ENCODE measurements at places on chromosomes 3 and 15. TPM values are rescaled to one million over a fixed set of nuclear protein-coding genes. Genes with fewer than 3 reads are reported as not detected.

Gene FBN1
- 98.2 TPM for polyA plus RNA-seq

Gene ALS2CL
- 12.4 TPM for polyA plus RNA-seq

DNA sequence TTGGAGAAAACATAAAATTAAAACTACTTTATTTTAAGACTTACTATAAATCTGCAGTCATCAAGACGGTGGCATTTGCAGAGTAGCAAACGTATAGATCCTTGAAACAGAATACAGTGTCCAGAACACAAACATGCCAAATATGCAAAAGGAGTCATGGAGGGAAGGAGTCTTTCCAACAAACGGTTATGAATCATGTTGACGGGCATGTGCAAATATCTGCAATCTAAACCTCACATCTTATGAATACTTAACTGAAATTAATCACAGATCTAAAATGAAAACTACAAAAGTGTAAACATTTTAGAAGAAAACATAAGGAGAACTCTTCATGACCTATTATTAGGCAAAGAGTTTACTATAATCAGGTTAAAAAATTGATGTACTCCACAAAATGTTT is 69.4 kb downstream of the TFRC start:
- DNase-seq: no peak

DNA sequence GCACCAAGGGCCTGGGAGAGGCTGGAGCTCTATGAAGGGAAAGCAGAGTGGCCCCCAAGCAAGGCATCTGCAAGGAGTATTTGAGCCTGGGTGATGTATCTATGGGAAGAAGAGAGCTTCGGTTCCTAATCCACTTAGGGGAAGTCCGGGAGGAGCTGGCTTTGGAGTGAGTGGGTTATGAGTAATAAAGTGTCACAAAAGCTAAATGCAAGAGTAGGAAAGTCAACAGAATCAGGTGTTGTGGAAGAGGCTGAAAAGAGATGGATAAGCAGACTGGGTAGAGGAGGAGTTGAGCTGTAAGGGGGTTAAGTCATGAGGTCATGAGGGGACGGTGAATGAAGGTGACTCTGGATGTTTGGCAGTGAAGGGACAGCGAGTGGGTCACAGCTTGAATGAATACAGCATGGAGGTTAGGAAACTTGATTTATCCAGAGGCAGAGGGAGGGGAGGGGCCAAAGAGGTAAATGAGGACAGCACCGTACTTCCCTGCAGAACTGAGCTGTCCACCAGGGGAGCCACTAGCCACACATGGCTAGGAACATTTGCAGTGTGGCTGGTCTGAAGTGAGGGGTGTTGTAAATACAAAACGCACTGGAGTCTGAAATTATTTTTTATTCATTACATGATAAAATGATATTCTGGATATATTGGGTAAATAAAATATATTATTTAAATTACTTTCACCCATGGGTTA is 83.3 kb downstream of the ADCY5 start:
- no peak for DNase-seq

GRCh38 chr15:63444611-63445010 is 59.8 kb upstream of the USP3 start:
- no peak for DNase-seq

Gene IL20RB
- polyA plus RNA-seq: 0.85 TPM

DNA sequence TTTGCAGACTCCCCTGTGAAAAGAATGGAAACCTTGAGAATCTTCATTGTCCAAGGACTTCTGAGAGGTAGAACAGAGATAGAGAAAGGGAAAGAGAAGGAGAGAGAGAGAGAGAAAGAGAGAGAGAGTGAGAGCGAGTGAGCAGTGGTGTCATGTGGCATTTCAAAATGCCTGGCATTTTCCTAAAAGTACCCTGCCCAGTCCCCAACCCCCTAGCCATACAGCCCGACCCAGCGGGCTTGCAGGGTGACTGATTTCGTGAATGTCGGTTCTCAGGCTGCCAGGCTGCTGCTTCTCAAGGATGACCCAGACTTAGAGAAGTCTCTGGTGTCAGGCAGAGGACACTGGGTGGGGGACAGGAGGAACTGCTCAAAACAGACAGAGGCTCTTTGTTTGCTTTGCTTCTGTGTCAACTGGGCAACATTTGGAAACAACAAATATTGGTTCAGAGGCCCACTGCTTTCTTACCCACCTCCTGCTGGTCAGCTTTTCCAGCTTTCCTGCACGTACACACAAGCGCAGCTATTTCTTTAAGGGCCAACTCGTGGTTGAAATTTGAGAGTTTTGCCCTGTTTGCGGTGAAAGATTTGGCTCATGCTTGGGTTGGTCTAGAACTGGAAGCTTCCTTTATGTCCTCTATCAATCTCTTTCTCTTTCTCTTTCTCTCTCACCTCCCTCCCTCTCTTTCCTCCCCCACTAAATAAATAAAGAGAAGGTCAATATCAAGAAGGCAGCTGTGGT is 3.7 kb upstream of the TF start:
- DNase-seq: no peak

DNA sequence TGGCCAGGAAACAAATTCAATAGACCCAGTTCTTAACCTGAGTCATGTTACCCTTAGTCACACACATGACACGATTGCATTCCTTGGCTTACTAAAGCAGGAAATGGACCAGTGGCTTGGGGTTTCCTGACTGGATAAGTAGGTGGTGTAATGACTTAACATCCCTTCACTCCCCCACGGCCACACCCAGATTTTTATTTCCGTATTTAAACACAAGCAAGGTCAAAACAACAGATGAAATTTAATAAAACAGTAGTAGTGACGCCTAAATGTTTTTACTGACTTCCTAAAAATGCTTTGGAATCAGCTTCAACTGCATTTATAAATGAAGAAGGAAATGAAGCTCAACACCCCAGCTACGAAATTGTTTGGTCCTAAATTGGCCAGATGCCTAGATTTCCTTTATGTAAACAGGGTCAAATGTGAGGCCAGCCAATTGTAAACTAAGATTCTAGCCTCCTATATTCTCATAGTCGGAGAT is 324.3 kb downstream of the CHST2 start:
- peak; percentile 26 for DNase-seq

- peak; percentile 50 for DNase-seq
These were observed 489 bp downstream of the HDGFL3 start for GRCh38 chr15:83207009-83207659.

Gene FEZF2
- polyA plus RNA-seq: not detected

Gene DAZL
- not detected for polyA plus RNA-seq

Gene CLEC3B
- polyA plus RNA-seq: 11.9 TPM

GRCh38 chr15:85726454-85726853 is 68.3 kb downstream of the KLHL25 start:
- DNase-seq: no peak

DNA sequence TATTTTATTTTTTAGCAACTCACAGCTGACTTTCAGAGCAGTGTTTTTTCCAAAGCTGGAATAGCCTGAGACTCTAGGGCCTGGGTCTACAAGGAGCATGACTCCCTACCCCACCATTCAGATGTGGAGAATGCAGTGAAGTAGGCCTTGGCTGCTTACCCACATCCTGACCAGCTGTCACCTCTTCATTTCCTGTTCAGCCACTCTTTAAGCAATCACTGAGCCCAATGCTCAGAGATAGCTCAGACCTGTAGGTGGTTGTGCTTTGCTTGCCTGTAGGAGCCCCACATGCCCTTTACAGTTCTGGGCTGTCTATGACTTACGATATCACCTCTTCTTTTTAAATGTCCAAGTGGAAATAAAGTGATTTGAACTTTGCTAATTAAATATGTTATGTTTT is 148.1 kb downstream of the NEK11 start:
- DNase-seq: no peak

Gene ANKDD1A
- polyA plus RNA-seq: 8.8 TPM

DNA sequence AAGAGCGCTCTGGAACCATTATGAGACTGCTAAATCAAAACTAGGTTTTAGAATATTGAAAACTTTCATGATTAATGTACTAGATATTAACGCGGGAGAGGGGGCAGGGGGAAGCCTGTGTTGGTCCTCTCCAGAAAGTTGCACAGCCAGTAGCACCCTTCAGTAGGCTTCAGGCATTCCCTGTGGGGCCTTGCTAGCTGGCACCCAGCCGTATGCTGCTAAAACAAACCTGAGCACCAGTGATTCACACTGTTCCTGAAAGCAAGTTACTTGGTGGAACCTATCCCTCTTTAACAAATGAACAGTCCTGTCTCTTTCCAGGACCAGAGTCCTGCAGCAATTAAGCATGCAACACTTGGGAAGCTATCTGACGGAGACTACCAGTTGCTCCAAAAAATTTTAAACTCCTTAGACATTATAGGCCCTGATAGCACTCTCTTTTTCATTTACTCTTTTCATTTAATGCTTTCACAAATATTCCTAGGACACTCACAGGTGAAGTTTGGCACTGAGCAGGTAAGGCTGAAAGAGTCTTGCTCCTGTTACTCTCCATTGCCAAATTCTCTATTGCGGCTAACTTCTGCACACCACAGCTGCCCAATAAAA is 1.2 kb upstream of the ATRIP start:
- DNase-seq: no peak

GRCh38 chr3:88132894-88133293 is 16.9 kb upstream of the C3orf38 start:
- no peak for DNase-seq

GRCh38 chr3:147613725-147614124 is 204.6 kb downstream of the ZIC1 start:
- DNase-seq: no peak

- no peak for DNase-seq
These were observed 128.8 kb upstream of the AADACL2 start for GRCh38 chr3:151604891-151605290.

DNA sequence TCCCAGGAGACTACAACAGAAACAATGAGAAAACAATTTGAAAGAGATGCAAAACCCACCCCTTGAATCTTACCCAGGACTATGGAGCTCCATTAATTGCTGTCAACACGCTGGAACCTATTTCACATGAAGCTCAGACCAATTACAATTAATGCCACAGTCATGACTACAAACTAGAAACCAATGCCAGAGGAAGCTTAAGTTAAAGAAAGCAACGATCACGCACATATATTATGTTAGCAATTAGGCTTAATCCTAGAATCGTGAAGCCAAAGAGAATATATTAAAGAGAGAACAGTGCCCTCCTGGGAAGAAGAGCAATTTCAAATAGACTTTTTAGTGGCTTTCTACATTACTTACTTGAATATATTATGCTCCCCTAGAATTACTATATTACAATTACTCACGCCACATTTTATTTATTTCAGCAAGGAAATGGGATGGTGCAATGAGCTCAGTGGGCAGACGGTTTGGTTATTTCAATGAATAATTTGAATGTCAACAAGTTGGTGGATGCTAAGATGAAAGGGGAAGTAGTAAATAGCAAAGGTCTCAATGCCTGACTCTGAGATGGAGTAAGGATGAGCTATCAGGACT is 125.5 kb downstream of the GREM1 start:
- DNase-seq: no peak

Gene EXD1
- 0.07 TPM for polyA plus RNA-seq

Gene NGLY1
- polyA plus RNA-seq: 46.6 TPM

Gene ISG20
- polyA plus RNA-seq: 1.2 TPM

DNA sequence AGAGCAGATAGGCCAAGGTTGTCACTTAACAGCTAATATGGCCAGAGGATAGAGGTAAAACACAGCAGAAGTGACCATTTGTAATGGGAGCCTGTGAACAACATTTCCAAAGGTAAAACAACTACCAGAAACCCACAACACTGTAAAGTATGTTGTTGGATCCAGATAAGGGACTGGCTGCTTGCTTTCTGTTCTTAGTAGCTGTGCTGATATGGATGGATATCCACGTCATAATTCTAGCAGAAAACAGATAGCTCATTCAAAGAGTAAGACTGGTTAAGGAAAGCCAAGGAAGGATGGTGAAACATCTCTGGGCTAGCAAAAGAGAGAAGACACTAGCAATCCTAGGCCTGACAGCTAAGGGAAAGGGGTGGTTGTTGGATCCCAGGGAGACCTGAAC is 36.9 kb upstream of the SPRED1 start:
- no peak for DNase-seq

DNA sequence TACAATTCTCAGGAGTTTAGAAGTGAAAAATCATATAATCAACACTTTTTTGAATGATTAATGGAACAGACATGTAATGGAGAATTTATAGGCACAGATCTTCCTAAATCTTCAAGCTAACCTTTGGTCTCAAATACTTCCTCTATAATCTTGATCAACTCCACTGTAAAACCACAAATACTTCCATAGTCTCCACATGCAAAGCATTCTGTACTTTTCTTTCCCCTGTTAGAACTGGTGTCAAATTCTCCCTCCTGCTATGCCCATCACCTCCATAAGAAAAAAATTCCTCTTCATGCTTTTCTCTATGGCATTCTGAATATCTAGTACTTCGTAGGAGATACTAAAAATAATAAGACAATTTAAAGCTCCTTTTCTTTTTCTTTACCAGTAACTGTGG is 214.3 kb downstream of the ADAMTS9 start:
- DNase-seq: no peak

DNA sequence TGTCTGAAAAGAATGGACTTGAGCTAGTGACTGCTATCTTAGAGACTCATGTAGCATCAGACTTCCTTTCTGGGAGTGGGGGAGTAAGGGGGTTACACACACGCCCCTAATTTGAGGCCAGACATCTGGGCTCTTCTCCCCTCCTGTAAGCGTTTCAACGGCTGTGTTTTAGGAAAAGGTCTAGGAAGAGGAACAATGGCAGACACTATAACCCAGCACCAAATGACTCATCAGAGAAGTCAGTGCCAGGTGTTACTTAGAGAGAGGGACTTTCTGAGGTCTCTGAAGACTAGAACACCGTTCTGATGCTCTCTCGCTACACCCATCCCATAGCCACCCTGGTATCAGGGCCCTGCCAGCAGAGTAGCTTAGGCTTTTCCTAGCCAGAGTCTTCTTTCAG is 65.5 kb downstream of the SSUH2 start:
- no peak for DNase-seq

- no peak for DNase-seq
These were observed 4.0 kb downstream of the OR5H14 start for GRCh38 chr3:98151241-98151640.

Gene B3GALNT1
- 41.8 TPM for polyA plus RNA-seq

Gene GPR149
- not detected for polyA plus RNA-seq

DNA sequence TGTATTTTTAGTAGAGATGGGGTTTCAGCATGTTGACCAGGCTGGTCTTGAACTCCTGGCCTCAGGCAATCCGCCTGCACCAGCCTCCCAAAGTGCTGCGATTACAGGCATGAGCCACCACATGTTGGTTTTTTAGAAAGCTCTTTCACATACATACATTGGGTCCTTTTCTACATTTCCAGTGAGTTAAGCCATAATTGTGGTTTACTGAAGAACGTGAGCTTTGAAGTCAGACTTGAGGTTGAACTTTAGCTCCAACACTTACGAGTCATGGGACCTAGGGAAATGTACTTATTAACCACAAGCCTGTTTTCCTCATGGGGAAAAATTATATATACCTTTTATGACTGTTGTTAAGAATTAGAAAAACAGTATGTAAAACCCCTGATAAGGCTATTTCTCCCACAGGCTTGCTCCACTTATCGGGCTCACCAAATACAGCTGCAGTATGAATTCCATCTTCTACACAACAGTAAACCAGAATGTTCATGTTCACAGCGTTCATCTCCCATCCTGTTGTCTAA is 39.0 kb downstream of the GPR160 start:
- DNase-seq: no peak

- no peak for DNase-seq
These were observed 160.9 kb upstream of the SATB1 start for GRCh38 chr3:18586076-18586475.

GRCh38 chr15:93180656-93181055 is 91.6 kb upstream of the RGMA start:
- peak; percentile 43 for DNase-seq

- no peak for DNase-seq
These were observed 7.3 kb upstream of the UBE2E1 start for GRCh38 chr3:23798456-23798855.

All from left kidney (tissue), 8 donors.